ENCODE measurements at places on chromosomes 12 and 14. TPM values are rescaled to one million over a fixed set of nuclear protein-coding genes. Genes with fewer than 3 reads are reported as not detected.

The CARMIL3 gene
- not detected for total RNA-seq

The CELA1 gene
- not detected for total RNA-seq

The A2ML1 gene
- total RNA-seq, result not detected

The ALDH1L2 gene
- total RNA-seq, result 0.65 TPM

The TMEM229B gene
- 0.97 TPM for total RNA-seq

The TRPV4 gene
- 1.9 TPM for total RNA-seq

The VPS29 gene
- total RNA-seq, result 71.2 TPM

The RASSF9 gene
- 1.5 TPM for total RNA-seq

The NTF3 gene
- total RNA-seq, result 1.4 TPM

The FAM161B gene
- 3.3 TPM for total RNA-seq

The AQP5 gene
- under 0.01 TPM for total RNA-seq

The SLCO1B3 gene
- not detected for total RNA-seq

The ANG gene
- 3.7 TPM for total RNA-seq

The DTX1 gene
- 0.16 TPM for total RNA-seq

The SMAGP gene
- 12.3 TPM for total RNA-seq

The IFI27 gene
- total RNA-seq, result 857 TPM

The TAS2R7 gene
- not detected for total RNA-seq

The RPS6KL1 gene
- 7.0 TPM for total RNA-seq

The MMP19 gene
- total RNA-seq, result 1.4 TPM

The KRT77 gene
- not detected for total RNA-seq

The VASH1 gene
- 54.4 TPM for total RNA-seq

The TXNRD1 gene
- total RNA-seq, result 441 TPM

The ARHGEF25 gene
- total RNA-seq, result under 0.01 TPM

The ASB2 gene
- total RNA-seq, result not detected

The SERPINA10 gene
- not detected for total RNA-seq

The PAH gene
- not detected for total RNA-seq

The LIN7A gene
- total RNA-seq, result 0.32 TPM

The JDP2 gene
- total RNA-seq, result 10.4 TPM

The SLC5A8 gene
- total RNA-seq, result not detected

The SLC8A3 gene
- 1.3 TPM for total RNA-seq

The SMIM41 gene
- total RNA-seq, result 0.13 TPM

The SLC10A1 gene
- not detected for total RNA-seq

The TAS2R46 gene
- total RNA-seq, result 1.5 TPM

The SCARB1 gene
- total RNA-seq, result 30.1 TPM

The PTPRO gene
- 0.06 TPM for total RNA-seq

The TBC1D30 gene
- 7.8 TPM for total RNA-seq

The FBLN5 gene
- 0.32 TPM for total RNA-seq

The PLEKHH1 gene
- 0.16 TPM for total RNA-seq

The CD163 gene
- not detected for total RNA-seq

The RND1 gene
- 5.5 TPM for total RNA-seq

The STAC3 gene
- not detected for total RNA-seq

The GUCY2C gene
- total RNA-seq, result not detected

The CMKLR1 gene
- total RNA-seq, result not detected

The POTEM gene
- not detected for total RNA-seq

The FAIM2 gene
- not detected for total RNA-seq

The GLIPR1L1 gene
- not detected for total RNA-seq

The ITGB7 gene
- total RNA-seq, result 0.49 TPM

The TMEM106C gene
- total RNA-seq, result 49.1 TPM

The CLEC12A gene
- total RNA-seq, result not detected

The KRT75 gene
- total RNA-seq, result not detected

The ADAM20 gene
- total RNA-seq, result 0.16 TPM

The TAS2R8 gene
- total RNA-seq, result not detected

The RTL1 gene
- not detected for total RNA-seq

The SLCO1B1 gene
- not detected for total RNA-seq

The PCK2 gene
- 4.4 TPM for total RNA-seq

The CTSG gene
- total RNA-seq, result not detected

The STYK1 gene
- total RNA-seq, result 6.0 TPM

The NGB gene
- total RNA-seq, result not detected

Data from bladder microvascular endothelial cell (primary cell).